ENCODE measurements at places on chromosomes 6 and 20.

- no peak for DNase-seq
These were observed 134.4 kb upstream of the TMEM170B start for GRCh38 chr6:11403035-11403601.

GRCh38 chr6:119205911-119206618 lies 127.6 kb upstream of the FAM184A start:
- peak; percentile 1 for DNase-seq

DNA sequence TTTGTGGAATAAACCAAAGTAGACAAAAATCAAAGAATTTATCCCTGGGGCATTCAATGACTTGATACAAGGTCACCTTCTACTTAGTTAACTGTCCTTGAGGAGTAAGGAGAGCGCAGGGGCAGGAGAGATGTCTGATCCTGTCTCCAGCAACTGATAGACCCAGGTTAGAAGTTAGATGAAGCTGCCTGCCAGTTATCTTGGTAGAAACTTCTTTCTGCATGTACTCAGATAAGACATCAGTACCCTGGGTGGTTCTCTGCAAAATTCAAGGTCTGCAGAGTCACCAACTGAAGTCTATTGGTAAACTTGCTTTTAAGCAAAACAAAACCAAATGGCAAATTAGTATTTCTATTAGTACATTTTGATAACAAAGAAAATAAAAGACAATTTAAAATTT lies 2.7 kb downstream of the SGK1 start:
- DNase-seq, result no peak

GRCh38 chr6:70107852-70108629 lies 194.8 kb downstream of the COL9A1 start:
- peak; percentile 36 for DNase-seq

DNA sequence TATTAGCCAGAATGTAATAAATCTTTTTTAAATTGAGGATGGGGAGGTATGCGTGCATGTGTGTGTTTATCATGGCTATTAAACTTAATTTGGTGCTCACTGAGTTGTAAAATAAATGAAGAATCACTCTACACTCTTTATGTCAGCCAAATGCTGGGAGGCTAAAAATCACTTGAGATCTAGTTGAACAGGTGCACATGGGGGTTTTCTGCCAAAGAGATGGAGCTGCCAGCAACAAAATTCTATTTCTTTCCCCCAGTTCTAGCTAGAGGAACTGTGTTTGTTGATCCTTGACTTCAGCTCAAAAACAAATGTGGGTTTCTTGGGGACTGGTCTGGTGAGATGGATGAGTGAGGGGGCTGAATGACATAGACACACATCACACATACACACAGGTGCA lies 183.3 kb upstream of the BTBD3 start:
- no peak for DNase-seq

GRCh38 chr6:144159223-144159622 lies 8.9 kb downstream of the STX11 start:
- no peak for DNase-seq

DNA sequence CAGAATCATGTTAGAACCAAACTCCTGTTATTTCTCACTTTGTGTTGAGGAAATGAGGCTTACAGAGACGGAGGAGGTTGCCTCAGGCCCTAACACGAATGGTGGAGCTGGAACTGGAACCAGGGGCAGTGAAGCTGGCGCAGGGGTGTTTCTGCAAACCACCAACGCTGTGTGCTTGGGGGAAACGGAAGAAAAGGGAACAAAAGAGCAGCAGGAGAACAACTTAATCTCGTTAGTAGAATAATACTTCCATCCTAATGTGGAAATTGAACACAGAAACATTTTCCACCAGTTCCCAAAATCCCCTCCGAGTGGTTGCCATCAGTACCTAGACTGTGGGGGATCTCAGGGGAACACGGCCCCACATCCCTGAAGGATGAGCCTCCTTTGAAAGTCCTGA lies 103.4 kb upstream of the FRMD1 start:
- no peak for DNase-seq

GRCh38 chr6:130676077-130676772 lies 151.0 kb upstream of the SMLR1 start:
- DNase-seq, result no peak

DNA sequence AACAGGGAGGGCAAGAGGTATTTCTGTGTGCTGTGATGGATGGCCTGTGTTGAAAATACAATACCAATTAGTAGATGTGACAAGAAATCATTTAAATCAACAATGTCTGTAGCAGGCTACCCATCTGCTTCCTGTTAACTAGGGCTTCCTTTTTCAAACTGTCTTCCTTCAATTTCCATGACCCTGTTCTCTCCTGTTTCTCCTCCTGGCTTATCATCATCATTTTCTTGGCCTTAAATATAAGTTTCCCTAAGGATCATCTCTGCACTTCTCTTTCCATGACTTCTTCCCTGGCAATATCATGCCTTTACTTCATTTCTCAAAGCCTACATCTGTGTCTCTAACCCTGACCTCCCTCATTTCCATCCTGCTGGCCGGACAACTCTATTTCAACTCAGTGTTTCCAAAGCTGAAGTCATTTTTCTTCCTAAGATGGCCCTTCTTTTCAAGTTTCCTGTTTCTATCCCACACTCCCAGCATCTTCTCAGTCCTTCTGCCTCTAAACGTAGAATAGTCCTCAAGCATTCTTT lies 18.2 kb downstream of the ZC2HC1B start:
- no peak for DNase-seq

DNA sequence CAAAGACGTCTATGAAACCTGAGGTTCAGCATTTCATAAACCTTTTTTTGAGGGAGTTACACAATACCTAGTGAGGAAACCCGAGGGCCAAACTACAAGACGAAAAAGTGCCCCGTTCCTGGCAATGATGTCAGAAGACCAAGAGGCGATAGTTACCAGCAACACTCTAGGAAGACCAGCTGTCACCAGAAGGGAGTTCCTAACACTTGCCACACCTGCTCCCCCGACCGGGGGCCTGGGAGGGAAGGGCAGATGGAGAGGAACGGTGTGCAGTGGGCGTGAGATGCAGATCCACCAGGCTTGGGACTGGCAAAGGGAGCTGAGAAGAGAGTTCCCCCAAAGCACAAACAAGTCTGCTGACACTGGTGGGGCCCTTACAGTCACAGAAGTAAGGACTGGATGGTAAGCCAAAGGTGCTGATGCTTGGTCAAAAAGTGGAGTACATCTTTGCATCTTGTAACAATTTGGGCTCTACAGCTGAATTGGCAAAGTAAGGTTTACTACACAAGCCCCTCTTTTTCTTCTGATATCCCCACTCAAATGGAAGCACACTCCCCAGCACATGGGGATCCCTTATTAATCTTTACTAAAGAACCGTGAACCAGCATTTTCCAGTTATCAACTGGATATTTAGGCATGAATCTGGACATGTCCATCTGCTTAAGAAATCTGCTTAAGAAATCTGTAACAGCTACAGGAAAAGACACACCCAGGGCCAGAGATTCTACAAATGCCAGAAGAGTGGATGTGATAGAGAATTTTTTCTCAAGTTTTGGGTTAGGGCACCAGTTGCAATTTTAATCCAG lies 38.5 kb downstream of the PANK2 start:
- DNase-seq, result no peak

Data from CD4-positive, alpha-beta T cell treated with Interleukin-1 beta for 1 hour (primary cell).